Activated CD4-positive, alpha-beta T cell treated with anti-CD3 and anti-CD28 coated beads, Interleukin-2, amount 50 U/mL, for 24 hours (primary cell): ENCODE measurements at places on chromosomes 3 and 15.

- no peak for DNase-seq
Observed at GRCh38 chr15:49751191-49751590, 130.3 kb downstream of the DTWD1 start.

DNA sequence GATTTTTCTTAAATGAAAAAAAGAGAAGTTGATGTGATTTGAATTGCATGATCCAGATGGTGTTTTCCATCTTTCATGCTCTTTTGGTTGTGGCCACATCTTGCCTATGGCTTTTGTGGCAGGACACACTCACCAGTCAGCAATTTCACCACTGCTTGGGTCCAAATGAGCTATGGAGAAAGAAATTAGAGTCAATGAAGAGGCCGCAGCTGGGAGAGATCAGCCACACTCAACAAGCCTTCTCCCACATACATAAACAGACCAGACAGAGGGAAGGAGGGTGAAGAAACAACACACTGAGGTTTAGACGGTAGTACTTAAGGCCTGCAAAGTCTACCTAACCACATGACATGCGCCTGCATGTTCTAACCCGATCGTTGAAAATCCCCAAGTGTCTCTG is 110.7 kb upstream of the CDIN1 start:
- DNase-seq, result no peak

DNA sequence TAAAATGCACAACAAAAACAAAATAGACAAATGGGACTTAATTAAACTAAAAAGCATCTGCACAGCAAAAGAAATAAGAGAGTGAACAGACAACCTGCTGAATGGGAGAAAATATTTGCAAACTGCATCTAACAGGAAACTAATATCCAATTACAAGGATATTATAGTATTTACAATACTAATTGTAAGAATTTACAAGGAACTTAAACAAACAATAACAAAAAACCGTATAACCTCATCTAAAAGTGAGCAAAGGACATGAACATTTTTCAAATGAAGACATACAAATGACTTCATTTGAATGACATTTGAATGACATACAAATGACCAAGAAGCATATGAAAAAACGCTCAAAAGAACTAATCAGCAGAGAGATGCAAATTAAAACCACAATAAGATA is 66.4 kb downstream of the CSNK1G1 start:
- DNase-seq, result no peak

DNA sequence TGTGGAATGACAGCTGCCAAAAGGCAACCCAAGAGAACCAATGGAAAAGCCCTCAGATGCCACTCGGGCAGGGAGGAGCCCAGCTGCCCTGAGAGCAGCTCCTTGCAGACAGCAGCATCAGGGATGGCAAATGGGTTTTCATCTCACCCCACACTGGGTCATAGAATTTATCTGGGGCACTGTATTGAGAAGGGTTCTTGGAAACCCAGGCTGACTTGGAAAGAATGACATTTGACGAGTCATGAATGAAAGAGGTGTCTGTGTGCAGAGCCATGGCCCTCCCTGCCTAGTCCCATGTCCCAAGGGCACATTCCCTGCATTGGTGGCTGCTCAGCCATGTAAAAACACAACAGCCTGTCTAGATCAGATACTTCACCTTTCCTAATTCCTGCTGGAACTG is 157.9 kb upstream of the BHLHE40 start:
- no peak for DNase-seq

GRCh38 chr15:50168783-50169411 is 13.1 kb upstream of the SLC27A2 start:
- no peak for DNase-seq

DNA sequence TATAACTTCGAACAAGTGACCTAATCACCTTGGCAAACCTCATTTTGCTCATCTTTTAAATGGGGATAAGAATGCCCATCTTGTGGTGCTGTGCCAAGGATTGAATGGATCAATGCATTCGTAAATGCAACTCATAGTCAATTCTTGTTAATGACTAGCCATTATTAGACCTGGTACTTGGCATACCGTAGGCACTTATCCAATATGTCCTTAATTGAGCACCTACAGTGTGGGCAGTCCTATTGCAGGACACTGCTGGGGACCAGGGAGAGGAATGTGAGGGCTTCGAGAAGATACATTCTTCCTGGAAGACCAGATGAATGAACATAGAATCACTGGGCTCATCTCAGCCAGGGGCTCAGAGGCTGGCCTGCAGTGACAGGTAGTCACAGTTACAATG is 177.2 kb upstream of the TLE3 start:
- no peak for DNase-seq

- no peak for DNase-seq
Observed at GRCh38 chr15:101193806-101194545, 57.9 kb downstream of the CHSY1 start.

GRCh38 chr15:32099097-32099785 is 68.9 kb downstream of the CHRNA7 start:
- DNase-seq, result no peak

- no peak for DNase-seq
Observed at GRCh38 chr3:62631488-62631887, 243.7 kb downstream of the CADPS start.

GRCh38 chr3:133828576-133829309 is 23.1 kb downstream of the SRPRB start:
- no peak for DNase-seq

GRCh38 chr15:70385052-70385451 is 287.3 kb upstream of the TLE3 start:
- DNase-seq, result no peak

GRCh38 chr15:40747685-40748631 is 7.1 kb downstream of the RMDN3 start:
- no peak for DNase-seq

DNA sequence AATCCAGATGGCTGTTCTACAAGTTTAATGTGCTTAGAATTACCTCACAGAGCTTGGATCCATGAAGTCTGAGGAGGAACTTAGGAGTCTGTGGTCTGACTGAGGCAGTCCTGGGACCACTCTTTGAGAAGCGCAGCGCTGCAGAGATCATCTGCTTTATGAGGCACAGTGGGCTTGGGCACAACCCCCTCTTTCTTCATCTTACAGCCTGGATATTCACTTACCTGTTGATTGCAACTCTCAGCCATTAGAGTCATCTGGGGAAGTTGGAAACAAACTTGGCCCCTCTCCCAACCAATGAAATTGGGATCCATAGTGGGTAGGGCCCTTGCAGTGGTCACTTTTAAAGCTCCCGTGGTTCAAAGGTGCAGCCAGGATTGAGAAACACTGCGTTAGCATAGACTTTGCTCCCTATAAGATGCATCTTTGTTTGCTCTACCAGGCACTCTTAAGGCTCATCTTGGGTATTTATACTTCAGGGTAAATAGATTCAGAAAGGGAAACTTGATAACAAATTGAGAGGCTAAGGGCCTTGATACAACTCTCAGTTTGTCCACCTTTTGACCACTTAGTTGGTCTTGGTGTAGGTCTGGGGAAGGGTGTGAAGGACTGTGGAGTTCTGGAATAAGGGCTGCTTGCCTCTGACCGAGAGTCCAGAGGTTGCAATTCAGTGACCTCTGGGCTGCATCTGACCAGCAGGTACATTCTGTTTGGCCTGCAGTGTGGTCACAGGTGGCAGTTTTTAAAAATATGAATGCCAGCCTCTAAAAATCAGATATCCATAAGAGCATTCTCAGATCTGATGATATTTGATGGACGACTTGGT is 22.8 kb downstream of the FEM1B start:
- no peak for DNase-seq

DNA sequence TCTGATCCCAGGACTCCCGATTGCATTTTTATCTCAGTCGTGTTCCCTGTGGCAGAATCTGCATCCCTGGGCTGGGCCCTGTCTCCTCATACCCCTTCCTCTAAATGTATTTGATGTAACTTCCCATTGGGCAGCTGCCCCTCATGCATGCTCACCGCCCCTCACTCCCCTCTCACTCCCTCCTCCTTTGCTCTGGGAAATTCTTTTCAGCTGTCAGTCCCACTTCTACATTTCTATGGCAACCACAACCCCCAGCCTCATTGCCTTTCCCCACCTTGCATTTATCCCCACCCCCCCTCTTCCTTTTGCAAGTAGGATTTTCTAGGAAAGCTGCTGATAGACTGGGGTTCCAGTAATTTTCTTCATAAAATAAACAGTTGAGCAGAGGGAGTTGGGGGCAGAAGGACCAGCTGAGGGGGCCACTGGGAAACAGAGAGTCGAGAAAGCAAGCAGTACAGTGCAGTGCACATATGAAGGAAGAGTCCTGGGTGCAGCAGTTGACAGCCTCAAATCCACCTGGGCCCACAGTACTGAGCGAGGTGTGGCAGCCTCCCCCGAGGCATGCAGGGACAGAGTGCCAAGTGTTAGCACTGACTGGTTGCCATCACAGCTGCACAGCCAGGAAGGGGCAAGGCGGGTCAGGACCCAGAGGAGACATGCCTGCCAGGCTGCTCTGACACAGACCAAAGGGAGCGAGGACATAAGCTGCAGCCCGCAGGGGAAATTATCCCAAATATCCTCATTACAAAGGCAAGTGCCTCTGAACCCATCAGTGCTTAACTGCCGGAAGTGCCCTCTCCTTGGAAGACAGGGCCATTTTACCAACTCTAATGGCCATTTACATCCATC is 476.3 kb downstream of the EPHB1 start:
- DNase-seq, result no peak

DNA sequence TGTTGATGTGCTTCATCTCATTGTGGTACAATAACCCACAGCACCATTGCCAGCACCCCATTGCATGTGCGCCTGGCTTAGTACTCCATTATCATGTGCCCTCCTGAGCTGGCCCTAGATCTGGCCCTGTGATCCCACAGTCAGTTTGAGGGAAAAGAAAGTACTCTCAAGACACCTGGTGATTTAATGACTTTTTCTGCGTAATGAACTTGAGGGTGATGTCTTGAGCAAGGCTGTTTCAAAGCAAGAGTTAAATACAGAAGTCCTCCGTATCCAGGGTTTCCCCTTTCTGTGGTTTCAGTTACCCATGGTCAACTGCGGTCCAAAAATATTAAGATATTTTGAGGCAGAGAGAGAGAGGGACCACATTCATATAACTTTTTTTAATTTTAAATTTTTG is 16.3 kb downstream of the C3orf20 start:
- DNase-seq, result no peak

GRCh38 chr15:67884514-67885174 is 44.8 kb upstream of the RNU6-1 start:
- DNase-seq, result peak; percentile 35

DNA sequence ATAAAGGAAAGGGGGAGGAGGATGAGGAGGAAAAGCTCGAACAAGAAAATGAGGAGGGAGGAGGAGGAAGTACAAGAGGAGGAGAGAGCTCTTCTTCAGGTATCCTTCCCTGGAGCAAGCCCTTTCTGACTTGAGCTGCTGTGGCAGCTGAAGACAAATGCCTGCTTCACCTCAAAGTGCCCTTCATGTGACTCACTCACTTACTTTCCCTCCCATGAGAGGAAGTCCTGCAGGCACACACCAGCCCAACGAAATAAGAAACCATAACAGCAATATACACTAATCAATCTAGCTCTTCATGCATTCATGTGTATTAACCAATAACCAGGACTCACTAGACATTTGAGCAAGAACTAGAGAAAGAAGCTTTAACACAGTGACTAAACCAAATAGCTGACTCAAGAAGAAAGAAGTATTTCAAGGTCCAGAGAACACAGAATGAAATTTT is 251.9 kb downstream of the IGSF11 start:
- no peak for DNase-seq

GRCh38 chr3:17656264-17656663 is 86.2 kb downstream of the TBC1D5 start:
- no peak for DNase-seq

DNA sequence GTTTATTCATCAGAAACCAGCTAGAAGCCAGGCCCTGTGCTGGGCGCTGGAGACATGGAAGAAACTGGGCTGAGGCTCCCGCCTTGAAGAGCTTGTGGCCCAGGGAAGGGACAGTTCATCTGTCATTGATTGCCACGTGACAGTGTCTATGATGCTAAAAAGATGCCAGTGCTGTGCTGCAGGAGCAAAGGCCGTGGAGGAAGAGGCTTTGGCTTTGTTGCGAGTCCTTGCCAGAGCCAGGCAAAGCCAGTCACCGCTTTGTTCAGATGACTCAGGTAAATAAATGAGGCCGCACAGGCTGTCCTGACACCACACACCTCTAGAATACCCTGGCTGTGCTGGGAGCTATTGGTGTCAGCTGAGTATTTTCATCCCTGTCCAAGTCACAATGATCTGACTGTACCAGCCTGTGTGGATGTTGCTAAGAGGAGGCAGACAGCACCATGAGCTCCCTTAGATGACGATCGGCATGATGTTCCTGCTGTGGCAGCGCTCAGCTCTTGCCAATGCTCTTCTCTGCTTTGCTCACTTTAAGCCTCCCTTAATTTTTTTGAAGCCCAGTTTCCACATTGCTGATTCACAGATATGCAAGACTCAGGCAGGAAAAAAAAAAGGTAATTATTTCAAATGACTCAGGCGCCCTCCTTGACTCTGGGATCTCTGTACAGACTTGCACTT is 77.5 kb downstream of the CCNL1 start:
- no peak for DNase-seq

- no peak for DNase-seq
Observed at GRCh38 chr3:51874411-51874810, 990 bp downstream of the IQCF5 start.

- DNase-seq, result no peak
Observed at GRCh38 chr15:22262613-22263020, 182.3 kb downstream of the OR4M2 start.

DNA sequence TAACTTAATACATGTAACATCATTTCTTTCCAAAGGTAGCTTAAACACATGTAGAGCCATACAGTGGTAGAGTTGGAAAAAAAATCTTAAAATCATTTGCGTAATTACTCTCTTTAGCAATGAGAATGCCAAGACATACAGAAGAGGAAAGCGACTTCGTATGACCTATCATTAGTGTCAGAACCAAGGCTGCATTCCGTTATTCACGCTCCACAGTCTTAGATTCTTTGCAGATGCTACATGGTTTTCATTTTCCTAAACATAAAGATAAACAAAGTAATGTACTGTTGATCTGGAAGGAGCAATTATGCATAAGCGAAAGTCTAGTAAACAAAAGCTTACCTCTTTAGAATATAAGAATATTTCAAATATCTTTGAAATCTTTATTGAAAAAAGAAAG is 410.3 kb upstream of the TPRG1 start:
- DNase-seq, result no peak

- no peak for DNase-seq
Observed at GRCh38 chr3:112466020-112466419, 33.3 kb downstream of the BTLA start.

GRCh38 chr3:134334231-134334900 is 39.9 kb downstream of the AMOTL2 start:
- DNase-seq, result no peak

- DNase-seq, result no peak
Observed at GRCh38 chr3:156770699-156771414, 55.3 kb upstream of the LEKR1 start.

DNA sequence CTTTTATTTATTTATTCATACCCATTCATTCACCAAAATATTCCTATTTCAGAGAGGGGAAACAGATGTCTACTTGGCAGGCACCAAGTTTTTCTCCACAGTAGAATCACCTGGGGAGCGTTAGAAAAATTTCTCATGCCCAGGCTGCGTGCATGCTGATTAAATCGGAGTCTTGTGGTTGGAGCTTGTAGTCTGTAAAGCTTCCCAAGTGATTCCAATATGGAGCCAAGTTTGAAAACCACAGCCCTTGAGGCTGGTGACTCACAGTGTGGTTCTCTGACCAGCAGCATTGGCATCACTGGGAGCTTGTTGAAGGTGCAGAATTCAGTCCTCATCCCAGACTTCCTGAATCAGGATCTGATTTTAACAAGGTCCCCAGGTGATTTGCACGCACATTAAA is 49.7 kb downstream of the PDHB start:
- DNase-seq, result no peak

GRCh38 chr3:130677343-130677742 is 69.3 kb downstream of the PIK3R4 start:
- DNase-seq, result no peak

GRCh38 chr15:99371180-99372103 is 120.2 kb downstream of the LRRC28 start:
- no peak for DNase-seq
